Stimulated activated CD4-positive, alpha-beta T cell treated with anti-CD3 and anti-CD28 coated beads, Interleukin-15, amount 100 ng/mL, for 1 hour (primary cell): ENCODE measurements at places on chromosomes 5 and 9.

- DNase-seq: no peak
Measured at GRCh38 chr5:119681734-119682133, 52.4 kb downstream of the FAM170A start.

- DNase-seq: no peak
Measured at GRCh38 chr9:121956808-121957207, 136.3 kb downstream of the TTLL11 start.

DNA sequence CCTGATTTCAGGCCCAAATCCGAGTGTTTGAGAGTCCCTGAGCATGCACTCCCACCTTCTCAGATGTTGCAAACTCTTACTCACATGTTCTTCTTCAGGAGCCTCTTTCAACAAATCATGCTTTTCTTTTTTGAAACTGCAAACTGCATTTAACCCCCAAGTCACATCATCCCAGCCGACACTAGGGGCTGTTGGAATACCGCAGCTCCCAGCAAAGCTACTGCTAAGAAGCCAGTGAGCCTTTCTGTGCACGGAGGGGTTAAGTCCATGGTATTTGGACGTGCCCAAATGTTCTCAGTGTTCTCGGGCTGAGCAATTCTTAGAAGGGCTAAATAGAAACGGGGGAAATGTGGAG, 282.9 kb downstream of the NFIB start:
- DNase-seq: no peak

DNA sequence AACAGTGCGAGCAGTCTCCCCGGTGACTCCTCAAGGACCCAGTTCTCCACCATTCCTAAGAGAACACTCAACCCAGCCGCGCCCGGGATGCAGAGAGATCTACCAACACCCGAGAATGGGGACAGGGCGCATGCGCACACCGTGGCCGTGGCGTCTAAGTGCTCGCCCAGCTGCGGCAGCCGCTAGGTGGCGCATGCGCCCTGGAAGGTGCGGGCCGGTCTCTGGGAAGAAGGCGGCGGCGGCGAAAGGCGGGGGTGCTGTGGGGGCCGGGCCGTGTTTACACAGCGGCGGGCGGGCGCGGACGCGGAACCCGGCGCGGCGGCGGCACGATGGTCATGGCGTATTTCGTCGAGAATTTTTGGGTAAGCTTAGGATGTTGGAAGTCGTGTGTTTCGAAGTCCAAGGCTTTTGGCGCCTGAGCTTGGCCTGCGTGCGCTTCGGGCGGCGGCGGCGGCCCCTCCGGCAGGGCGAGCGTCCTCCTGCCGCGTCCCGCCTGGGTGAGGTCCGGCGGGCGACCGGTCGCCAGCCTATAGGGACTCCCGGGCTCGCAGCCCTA, at the start of gene FCHO2:
Gene FCHO2 (plus strand): TSS at position 274 of the 556 bp plus-strand sequence. CDS start 56 bp downstream, at position 330.
- DNase-seq: peak; percentile 92

DNA sequence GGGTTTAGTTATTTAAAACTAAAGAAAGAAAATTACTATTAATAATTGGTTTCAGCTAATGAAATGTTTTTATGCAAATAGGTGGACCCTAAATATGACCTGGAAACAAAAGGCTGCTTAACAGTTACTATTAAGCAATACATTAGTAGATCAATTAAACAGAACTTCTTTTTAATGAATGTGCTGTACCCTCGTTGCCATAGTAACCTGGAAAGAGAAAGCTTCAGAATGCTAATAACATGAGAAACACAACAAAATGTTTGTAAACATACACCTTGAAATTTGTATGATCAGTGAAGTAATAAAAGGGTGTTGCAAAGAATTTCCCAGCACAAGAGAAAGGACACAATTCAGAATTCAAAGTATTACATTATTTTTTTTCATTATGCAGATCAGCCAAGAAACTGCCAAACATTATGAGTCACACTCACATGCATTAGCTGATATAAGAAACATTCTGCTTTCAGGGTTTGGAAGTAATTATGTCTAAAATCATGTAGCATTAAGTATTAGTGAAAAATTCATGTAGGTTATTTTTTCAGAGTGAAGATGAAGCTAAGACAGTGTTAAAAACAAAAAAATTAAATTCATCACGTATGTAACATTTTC, 348.3 kb downstream of the ISL1 start:
- no peak for DNase-seq

DNA sequence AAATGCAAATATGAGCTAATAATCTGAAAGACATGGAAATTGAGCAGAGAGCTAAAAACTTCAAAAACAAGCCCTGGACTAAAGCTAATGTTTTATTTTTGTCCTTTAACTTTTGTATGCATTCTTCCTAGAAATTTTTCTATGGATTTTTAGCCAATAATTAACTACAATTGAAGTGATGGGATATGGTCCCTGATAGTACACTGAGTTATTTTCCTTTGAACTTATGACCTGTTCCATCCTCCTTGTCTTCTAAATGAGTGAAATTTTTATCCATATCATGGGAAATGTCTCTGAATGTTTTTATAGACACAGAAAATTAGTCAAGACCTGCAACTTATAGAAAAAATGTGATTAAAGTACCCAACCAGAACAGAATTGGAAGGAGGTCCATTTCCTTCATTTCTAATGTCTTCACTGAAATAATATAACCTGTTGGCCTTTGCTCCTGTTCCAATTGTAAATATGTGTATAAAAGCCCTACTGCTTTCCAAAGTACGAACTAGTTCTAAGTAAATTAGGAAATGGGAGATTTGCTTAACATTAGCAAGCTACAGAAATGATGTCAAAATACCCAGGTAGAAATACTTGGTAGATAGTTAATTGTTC, 11.3 kb upstream of the ERAP2 start:
- no peak for DNase-seq

DNA sequence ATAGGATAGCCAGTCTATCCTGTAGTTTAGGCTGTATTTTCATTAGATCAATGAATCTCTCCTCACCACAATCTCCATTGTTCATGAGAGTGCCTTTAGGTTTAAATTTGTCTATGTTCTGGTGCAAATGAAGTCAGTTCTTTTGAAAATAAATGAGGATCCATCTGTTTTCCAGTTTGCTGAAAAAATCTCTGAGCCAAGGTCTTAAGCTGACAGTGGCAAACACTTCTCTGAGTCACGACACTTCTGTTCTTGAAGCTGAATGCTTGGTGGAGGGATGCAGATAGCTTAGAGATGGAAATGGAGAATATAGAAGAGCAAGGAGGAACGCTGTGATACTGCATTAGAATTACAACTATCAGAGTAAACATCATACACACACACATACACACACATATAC, 34.9 kb downstream of the DMRTA1 start:
- no peak for DNase-seq

DNA sequence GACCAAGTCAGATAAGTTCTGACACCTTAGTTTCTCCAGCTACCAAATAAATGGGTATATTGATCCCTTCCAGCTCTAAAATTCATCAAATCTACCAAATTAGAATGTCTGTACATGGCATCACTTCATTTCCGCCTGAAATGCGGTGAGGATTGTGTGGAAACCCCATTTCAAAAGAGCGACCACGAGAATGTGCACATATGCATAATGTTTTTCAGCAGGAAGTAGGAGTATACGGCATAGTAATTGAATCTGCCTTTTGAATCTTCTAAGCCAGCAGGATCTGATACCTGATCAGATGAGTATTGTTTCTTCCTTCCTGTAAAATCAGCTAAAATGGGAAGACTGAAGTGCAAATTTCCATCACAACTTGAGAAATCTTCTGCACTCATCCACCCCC, 418.6 kb downstream of the TMEM38B start:
- DNase-seq: no peak

GRCh38 chr9:78821126-78821822, 524.3 kb downstream of the PSAT1 start:
- DNase-seq: no peak

- DNase-seq: no peak
Measured at GRCh38 chr9:137053944-137054931, at the start of gene ENTPD2. ENTPD2 (minus strand) TSS chr9:137054061; CDS start chr9:137053997, 64 bp downstream.

DNA sequence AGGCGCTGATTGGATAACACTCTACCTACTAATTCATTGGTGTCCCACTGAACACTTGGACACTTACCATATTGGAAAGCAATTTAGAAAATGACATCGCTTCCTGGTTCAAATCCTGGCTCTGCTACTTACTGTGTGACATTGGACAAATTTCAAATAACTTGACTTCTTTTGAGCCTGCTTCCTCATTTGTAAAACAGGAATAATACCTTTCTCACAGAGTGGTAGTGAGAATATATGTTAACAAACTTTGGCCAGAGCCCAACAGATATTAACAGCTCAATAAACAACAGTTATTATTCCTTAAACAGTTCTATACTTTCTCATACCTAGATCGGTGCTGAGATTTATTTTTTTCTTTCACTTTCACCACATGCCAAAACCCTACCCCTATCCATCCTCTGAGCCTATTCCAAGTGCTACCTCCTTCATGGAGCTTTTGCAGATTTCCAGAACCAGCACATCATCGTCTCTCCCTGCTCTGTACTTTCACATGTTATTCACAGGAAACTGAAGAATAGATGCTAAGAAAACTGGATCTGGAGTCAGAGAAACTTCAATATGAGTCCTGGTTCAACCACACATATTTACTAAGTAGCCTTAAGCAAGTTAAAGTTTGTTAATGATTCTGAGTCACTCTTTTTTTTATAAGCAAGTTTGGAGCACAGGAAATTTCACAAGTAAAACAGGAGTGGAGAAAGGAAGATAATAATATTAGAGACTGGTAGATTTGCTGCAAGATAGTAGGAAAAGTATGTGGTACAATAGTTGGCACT, 92.3 kb downstream of the STRBP start:
- DNase-seq: no peak

- no peak for DNase-seq
Measured at GRCh38 chr9:135119496-135120064, 32.1 kb downstream of the OLFM1 start.

- DNase-seq: no peak
Measured at GRCh38 chr9:131279196-131279862, 3.0 kb upstream of the FAM78A start.

DNA sequence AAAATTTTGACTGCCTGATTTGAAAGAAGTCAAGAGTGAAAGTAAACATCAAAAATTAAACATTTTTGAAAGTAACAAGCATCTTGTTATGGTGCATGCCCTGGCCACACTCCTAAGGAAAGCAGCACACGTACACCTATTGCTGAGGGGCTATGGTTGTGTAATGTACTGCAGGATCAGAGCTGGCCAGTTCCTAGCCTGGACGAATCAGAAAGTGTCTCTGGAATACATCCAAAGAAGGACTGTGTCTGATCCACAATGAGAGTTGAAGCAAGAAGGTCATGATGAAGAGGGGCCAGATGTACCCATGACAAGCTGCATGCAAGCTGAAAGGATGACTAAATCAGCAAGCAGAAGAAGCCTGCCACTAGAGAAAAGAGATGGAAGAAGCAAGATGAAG, 618.2 kb downstream of the TLE1 start:
- DNase-seq: no peak

DNA sequence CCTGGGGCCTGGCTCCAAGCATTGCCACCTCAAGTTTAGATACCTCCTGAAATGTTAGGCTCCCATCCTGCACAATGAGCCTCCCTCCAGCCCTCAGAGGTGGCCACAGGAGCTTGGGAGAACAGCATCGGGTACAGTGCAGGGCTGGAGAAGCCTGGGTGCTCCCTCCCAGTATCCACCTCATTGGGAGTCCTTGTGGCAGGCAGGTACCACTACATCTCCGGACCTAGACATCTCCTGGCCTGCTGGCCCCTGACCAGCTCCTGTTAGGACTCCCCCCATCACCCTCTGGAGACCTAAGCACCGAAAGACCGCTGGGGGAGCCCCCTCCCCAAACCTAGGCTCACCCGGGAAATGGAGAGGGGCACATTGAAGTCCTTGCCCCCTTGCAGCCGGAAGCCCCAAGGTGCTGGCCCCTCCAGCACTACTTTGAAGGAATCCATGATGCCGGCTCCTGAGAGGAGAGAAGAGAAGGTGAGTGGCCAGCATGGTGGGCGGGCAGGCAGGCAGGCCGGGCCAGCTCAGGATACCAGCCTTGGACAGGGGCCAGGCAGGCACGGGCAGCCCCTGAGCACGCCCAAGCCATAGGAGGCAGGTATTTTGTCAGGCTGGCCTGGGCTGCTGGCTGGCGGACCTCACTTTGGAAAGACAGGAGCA, 1.2 kb downstream of the PDLIM7 start:
- DNase-seq: no peak

- peak; percentile 20 for DNase-seq
Measured at GRCh38 chr9:135602789-135603481, 36.4 kb downstream of the GLT6D1 start.

DNA sequence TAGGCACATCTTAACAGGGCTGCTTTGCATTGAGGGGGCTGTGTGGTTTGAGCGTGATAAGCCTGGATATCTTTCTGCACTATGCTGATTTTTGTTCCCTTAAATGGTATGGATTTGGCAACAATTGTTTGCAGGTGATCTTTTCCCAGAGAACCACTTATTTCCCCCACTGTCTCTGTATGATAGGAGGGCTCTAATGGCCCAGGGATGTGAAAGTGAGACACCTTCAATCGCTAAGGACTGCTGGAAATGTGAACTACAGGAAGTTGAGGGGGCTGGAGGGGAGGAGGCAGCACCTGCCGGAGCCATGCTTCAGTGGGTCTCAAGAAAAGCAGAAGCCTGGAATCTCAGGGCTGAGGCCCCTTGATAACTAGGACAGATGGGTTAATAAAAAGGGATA, 29.4 kb downstream of the SYK start:
- no peak for DNase-seq

DNA sequence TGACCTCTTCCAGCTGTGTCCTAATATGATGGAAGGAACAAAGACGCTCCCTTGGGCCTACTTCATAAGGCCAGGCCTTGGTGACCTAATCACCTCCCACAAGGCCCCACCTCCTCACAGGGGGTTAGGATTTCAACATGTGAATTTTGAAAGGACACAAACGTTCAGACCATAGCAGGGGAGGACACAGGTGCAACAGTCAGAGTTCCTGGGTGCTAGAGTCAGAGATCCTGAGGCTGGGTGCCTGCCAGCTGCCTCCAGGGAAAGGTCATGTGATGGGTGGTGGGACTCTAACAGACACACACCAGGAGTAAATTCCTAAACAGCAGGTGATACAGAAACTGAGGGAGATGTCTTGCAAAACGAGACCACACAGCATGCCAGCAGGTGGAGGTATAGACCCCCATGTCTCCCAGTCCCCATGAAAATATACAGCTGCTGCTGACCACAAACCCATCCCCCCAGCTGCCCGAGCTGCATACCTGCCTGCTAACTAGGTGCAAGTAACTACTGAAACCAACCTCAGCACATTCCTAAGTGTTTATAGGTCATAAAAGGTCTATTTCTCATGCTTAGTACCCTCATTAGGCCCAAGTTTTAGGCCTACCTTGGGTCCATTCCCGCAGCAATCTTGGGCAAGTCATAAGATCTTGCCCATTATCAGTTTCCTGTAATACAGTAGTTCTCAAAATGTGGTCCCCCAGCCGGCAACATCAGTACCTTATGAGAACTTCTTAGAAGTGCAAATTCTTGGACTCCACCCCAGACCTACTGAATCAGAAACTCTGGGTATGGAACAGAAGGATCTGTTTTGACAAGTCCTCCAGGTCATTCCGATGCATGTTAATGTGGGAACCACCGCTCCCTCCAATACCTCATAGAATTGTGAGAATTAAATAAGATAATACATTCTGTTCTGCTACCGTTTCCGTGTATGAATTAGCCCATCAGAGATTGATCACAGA, 245.3 kb downstream of the ENC1 start:
- DNase-seq: no peak

- no peak for DNase-seq
Measured at GRCh38 chr5:74020503-74020902, 394.5 kb downstream of the ARHGEF28 start.

- no peak for DNase-seq
Measured at GRCh38 chr9:135305546-135306180, 173.9 kb upstream of the PPP1R26 start.
